Kasumi-1 (cell line): ENCODE measurements at places on chromosomes 12 and 14.
A peak's percentile ranks its signal among the peaks of the same experiment; 100 is the strongest.

- DNase-seq, result no peak
Measured at GRCh38 chr14:69017706-69018105, 38.6 kb upstream of the ACTN1 start.

DNA sequence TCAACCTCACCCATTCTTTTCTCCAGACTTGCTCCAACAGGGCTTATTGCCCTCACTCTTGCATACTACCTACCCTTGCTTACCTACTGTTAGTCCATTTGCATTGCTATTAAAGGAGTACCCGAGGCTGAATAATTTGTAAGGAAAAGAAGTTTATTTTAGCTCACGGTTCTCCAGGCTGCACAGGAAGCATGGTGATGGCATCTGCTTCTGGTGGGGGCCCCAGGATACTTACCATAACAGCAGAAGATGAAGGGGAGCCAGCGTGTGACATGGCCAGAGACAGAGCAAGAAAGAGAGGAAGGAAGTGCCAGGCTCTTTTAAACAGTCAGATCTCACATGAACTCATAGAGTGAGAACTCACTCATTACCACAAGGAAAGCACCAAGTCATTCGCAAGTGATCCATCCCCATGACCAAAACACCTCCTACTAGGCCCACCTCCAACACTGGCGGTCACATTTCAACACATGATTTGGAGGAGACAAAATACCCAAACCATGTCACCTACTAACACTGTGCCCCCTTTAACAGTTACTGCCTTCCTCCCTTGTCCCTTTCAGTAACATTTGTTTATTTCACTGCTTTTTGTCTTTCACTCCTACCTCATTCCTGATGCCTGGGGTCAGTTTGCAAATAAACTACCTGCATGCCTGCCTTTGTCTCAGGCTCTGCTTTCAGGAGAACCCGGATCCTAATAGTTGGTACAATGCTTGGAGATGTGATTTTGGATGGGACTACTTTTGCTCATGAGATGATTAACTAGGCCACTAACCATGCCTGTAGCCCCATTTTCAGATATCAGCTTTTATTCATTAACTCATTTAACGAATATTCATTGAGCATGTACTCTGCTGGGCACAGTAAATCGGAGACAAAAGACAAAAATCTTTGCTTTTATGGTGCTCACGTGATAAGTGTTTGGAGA is 41.6 kb upstream of the CSRP2 start:
- peak; percentile 72 for DNase-seq

DNA sequence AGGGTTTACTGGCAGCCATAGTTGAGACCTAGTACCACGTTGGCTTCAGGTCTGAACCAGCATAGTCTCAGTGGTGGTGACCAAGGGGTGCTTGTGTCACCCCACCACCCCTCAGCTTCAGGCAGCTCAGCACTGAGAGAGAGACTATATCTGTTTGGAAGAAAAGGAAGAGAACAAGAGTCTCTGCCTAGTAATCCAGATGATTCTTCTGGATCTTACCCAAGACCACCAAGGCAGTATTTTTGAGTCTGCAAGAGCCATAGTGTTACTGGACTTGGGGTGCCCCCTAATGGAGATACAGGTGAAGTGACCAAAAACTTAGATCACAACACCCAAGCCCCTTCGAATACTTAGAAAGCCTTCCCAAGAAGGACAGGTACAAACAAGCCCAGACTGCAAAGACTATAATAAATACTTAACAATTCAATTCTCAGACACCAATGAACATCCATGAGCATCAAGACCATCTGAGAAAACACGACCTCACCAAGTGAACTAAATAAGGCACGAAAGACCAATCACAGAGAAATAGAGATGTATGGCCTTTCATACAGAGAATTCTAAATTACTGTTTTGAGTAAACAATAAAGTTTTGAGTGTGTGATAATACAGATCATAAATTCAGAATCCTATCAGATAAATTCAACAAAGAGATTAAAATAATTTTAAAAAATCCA is 107.0 kb downstream of the HELB start:
- peak; percentile 76 for DNase-seq

GRCh38 chr12:23771240-23771949 is 178.1 kb downstream of the SOX5 start:
- DNase-seq, result no peak

DNA sequence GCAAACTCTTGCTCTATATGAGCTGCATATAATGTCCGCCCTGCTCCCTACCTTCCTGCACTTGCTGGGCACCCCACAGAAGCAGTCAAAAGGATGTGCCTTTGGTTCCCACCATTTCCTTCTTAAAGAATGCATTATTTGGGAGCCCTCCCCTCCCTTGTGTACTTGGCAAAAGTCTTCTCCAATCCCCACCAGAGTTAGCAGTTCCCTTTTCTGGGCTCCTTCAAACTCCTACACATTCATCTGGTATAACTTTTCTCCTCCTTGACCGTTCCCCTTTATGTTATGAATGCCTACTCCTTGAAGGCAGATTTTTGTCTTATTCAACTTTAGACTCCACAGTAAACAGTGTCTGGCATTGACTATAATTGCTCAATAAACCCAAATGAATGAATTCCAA is 27.8 kb downstream of the AREL1 start:
- peak; percentile 96 for DNase-seq

DNA sequence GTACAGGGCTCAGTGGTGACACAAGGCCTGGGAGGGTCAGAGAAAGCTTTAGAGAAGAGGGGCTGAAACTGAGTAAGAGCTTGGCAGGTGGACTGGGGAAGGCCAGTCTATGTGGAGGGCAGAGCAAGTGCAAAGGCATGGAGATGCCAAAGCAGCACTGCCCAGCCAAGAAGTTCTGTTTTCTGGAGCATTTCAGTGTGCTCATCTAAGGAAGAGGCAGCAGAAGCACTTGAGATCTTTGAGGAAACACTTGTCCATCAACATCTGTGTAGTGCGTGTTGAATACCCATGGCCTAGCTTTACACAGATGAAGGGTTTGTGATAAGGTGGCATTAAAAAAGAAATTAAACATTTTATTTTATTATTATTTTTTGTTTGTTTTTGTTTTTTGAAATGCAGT is 52.8 kb downstream of the FOS start:
- no peak for DNase-seq

- no peak for DNase-seq
Measured at GRCh38 chr14:100467939-100468338, 119.3 kb downstream of the BEGAIN start.

- no peak for DNase-seq
Measured at GRCh38 chr14:90714811-90715210, 101.4 kb downstream of the TTC7B start.

DNA sequence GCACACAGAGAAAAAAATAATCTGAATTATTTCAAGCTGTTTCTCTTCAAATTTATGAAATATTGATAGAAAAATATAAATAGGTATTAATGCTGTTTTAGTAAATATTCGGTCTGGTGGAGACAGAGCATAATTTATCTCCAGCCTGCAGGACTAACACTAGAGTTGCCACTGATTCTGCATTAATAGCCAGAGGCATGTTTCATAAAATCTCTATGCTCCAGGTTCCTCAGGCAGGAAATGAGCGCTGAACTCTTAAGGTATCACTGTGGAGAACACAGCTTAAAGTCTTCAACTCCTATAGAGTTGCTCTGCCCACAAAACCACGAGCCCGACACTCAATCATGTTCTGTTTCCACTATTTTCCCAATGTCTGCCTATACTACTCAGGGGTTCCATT is 470.0 kb upstream of the TMPO start:
- DNase-seq, result no peak
